Stimulated activated CD4-positive, alpha-beta T cell treated with anti-CD3 and anti-CD28 coated beads, Interleukin-1b, Interleukin-23, amount 100 ng/mL, for 1 hour (primary cell): ENCODE measurements at places on chromosomes 2 and 18.

GRCh38 chr2:38107738-38108410, 31.9 kb upstream of the CYP1B1 start:
- no peak for DNase-seq

DNA sequence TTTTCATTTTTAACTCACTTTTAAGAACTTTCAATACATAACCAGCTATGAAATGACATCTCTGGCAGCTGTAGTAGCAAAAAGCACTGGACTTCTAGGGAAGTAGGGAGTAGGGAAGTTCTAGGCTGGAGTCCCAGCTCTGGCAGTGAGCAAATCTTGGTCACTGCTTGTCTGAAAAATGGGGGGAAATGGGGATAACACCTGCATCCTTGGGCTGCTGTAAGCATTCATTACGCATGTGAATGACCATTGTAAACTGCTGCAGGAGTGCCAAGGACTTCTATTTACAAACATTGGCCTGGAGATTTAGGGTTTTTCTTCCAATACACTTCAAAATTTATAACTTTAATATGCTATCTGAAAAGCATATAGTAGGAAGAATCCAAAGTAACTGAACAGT, 972 bp upstream of the MPP4 start:
- no peak for DNase-seq

DNA sequence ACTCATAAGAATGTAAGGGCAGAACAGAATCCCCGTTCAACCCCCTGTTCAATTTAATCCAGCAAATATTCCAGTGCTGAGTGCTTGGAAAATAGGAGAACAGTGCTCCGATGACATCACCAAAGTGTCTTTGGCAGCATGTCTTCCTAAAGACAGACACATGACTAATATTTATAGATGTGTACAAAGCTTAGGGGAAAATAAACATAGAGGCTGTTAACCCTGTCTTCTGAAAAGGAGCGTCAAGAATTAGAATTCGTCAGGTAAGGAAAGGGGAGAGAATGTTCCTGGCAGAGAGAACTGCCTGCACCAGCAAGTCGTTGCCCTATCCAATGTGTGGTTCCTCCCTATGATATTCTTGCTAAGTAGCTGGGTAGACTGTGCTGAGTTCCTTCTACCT, 72.7 kb downstream of the PLB1 start:
- no peak for DNase-seq

DNA sequence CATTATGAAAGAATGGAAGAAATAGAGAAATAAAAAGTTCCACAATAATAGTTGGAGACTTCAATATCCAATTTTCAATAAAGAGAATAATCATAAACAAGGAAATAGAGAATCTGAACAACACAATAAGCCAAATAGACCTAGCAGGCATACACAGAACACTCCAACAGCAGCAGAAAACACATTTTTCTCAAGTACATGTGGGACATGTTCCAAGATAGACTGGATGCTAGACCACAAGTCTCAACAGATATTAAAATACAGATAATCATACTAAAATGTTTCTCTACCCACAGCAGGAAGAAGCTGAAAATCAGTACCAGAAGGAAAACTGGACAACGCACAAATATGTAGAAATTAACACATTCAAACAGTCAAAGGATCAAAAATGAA, 113.9 kb downstream of the USP34 start:
- no peak for DNase-seq

- DNase-seq = no peak
Observed at GRCh38 chr18:48877941-48878340, 72.8 kb downstream of the SMAD7 start.

- no peak for DNase-seq
Observed at GRCh38 chr2:56008661-56009431, 85.3 kb upstream of the EFEMP1 start.

GRCh38 chr2:213959589-213959988, 451.3 kb upstream of the VWC2L start:
- no peak for DNase-seq

- DNase-seq = no peak
Observed at GRCh38 chr2:219571311-219572236, at the start of gene OBSL1. OBSL1 (minus strand) TSS chr2:219571539; CDS start chr2:219571232, 307 bp downstream.
